ENCODE measurements at places on chromosomes 6 and 20.

GRCh38 chr6:102085257-102085656 lies 691.7 kb downstream of the GRIK2 start:
- no peak for ATAC-seq

GRCh38 chr6:154474648-154475428 lies 35.6 kb downstream of the CNKSR3 start:
- peak; percentile 94 for ATAC-seq

DNA sequence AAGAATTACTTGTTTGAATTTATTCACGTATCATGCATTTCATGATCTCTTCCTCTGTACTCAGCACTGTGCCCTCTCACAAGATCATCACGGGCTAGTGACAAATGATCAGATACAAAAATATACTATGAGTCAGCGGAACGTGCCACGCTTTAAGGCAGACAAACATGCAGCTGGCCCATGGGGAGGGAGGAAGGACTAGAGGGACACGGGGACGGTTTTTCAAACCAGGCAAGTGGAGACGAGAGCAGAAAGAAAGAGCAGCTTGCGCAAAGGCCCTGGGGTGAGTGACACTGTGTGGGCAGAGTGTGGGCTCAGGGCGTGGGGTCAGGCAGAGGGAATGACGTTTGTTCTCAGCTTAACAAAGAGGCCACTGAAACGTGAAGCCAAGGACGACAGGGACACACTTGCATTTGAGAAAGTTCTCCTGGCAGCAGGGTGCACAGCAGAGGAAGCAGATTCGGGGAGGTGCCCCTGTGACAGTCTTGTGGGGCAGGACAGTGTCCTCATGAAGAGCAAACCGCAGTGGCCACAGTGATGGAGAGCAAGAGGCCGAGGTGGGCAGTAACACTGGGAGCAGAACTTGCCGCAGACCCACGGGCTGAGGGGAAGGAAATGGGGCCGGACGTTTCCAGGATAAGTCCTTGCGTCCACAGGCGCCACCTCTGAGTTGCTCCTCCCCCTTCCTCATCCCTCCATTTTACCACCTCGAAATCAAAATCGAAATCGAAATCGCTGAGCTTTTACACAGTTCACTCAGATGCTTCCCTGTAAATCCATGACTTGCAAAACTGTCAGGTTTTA lies 6.9 kb upstream of the RPS6KA2 start:
- peak; percentile 48 for ATAC-seq

GRCh38 chr6:106832766-106833510 lies 141.6 kb downstream of the CD24 start:
- ATAC-seq = no peak

- no peak for ATAC-seq
These were observed 9.2 kb downstream of the CEP57L1 start for GRCh38 chr6:109104512-109104911.

DNA sequence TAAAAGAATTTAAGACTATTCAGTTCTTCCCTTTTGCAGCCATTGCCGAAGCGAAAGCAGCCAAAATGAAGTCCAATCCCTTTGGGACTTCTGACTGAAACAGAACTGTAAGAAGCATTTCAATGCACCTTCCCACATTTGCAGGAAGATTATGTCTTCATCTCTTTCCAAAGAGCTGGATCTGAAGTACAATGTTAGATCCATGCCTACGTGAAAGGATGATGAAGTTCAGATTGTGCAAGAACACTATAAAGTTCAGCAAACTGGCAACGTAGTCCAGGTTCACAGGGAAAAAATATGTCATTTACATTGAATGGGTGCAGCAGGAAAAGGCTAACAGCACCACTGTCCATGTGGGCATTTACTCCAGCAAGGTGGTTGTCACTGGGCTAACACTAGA lies 6.0 kb upstream of the FILIP1 start:
- no peak for ATAC-seq

DNA sequence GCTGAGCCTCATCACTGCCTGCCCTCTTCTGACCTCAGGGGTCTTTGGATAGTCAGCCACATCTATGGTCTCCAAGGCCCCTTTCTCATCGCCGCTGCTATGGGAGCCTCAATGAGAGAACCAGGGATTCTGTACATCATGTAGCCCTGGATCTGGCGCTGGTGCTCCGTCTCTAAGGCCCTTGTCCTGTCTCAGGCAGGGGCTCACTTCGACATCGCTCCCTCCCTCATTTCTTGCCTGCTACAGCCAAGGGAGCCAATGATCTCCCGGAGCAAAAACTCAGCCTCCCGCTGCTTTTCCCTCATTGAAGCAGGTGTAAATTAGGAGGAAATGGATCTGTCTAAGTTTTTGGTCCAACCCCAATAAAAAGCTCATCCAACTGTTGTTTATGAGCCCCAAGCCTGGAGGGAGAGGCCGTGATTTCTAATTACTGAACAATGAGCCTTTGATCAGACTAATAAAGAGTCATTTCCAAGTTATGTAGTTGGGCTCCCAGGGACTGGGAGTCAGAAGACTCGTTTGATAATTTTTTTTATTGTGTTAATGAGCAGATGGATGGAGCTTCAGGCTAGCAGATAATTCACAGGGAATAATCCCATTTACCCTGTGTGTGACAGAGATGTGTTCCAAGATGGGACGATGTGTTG lies 30.9 kb downstream of the LBP start:
- ATAC-seq = no peak

GRCh38 chr6:37785002-37785662 lies 34.4 kb upstream of the ZFAND3 start:
- no peak for ATAC-seq

GRCh38 chr6:52543729-52544601 lies 32.9 kb downstream of the TRAM2 start:
- ATAC-seq = no peak

Measured in esophagus mucosa (tissue), 1 donor.